ENCODE measurements at places on chromosomes 4 and X.

GRCh38 chrX:107576392-107576791 is 51.9 kb upstream of the PRPS1 start:
- DNase-seq = no peak

DNA sequence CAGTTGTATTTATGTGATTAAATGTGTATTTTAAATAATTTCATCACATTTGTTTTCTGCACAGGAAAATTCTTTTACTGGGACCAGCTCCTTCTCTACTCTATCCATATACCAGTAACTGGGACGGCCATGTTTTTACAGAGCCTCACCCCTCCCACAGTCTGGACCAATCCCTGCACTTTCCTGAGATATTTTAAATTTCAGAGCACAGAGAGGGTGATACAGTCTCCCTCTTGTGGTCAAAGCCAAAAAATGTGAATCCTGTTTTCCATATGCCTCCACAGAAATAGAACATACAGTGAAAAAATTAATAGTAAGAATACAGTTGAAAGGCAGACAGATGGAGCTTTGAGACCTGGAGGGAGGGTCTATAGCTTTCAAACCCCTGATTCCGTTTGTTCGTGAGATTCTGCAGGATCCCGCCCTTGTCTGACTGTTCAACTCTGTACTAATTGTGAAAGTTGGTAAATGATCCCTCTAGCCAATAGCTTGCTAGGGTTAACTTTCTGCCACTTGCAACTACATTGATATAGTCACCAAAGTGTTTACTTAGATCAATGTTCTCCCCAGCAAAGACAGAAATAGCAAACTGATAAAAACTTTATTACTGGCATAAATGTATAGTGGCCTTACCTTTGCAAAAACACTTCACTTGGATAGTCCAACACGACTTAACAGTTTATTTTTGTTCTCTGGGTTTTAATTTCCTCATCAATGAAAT is 172.2 kb downstream of the PPARGC1A start:
- peak; percentile 3 for DNase-seq

DNA sequence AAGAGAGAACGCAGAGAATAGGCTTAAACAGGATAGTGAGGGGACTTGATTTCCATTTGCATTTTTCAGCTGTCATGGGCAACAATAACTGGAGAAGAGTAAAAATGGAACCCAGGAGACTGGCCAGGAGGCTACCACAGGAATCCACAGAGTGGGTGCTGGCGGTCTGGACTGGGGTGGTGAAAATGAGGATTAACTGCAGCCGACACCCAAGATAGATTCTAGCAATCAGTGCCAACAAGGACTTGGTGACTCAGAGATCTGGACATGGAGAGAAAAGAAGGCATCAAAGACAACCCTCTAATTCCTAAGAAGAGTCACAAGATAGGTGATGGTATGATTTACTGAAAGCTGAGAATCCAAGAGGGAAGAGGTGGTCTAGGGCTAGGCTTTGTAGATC is 102.8 kb downstream of the ATP8A1 start:
- no peak for DNase-seq

- no peak for DNase-seq
These were observed 15.1 kb downstream of the SLC2A9 start for GRCh38 chr4:10006231-10006600.

DNA sequence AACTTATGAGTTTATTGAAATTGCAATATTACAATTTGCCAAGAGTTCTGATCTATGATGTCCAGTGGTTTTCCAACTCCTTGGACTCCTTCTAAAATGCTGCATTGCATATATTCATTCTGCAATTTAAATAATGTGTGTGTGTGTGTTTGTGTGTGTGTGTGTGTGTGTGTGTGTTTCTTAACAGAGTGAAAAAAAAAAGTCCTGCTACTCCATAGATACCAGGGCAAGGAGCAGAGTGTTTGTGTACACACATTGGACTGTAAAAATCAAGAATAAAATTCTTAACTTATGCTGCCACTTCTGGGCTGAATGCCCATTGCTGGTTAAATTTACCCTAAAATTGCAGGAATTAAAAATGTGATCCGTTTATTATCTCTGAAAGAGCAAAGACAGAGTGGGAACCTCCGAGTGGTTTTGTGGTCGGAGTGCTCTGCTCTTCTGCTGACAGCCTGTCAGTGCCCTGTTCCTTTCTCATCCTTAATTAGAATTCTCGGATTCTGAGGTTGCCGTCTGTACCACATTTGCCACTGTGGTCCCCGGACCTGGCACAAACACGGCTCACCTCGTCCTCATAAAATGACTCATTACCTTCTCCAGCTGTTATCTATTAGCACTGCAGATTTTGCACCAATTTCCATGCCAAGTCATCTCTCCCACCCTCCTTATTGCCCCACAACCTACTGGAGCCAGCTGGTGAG is 355.5 kb downstream of the KCNIP4 start:
- no peak for DNase-seq

DNA sequence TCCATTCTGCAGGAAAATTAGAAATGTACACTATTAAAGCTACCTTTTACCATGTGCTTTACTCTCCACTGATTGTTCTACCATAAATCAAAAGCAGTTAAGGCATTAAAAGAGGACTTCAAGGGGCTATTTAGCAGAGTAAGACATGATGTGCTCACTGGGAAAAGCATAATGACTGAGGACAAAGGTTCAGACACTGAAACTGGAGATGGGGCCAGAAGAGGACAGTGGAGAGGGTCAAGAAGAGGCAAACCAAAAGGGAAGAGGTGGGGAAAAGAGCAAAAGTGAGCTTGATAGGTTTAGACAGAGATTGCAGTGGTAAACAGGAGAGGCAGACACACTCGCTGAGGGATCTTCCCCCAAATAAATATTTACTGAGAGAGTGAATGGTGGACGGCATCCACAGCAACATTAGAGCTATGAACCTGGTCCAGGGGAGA is 23.8 kb downstream of the SH3RF1 start:
- DNase-seq = no peak

GRCh38 chrX:2252331-2253065 is 248.3 kb downstream of the DHRSX start:
- DNase-seq = no peak

Measured in activated CD8-positive, alpha-beta T cell treated with anti-CD3 and anti-CD28 coated beads for 36 hours (primary cell).